ENCODE measurements at places on chromosomes 6 and 20.

- no peak for DNase-seq
These were observed 219.0 kb upstream of the JARID2 start for GRCh38 chr6:15026832-15027231.

GRCh38 chr6:135458051-135458450 is 39.5 kb downstream of the AHI1 start:
- DNase-seq: peak; percentile 39

DNA sequence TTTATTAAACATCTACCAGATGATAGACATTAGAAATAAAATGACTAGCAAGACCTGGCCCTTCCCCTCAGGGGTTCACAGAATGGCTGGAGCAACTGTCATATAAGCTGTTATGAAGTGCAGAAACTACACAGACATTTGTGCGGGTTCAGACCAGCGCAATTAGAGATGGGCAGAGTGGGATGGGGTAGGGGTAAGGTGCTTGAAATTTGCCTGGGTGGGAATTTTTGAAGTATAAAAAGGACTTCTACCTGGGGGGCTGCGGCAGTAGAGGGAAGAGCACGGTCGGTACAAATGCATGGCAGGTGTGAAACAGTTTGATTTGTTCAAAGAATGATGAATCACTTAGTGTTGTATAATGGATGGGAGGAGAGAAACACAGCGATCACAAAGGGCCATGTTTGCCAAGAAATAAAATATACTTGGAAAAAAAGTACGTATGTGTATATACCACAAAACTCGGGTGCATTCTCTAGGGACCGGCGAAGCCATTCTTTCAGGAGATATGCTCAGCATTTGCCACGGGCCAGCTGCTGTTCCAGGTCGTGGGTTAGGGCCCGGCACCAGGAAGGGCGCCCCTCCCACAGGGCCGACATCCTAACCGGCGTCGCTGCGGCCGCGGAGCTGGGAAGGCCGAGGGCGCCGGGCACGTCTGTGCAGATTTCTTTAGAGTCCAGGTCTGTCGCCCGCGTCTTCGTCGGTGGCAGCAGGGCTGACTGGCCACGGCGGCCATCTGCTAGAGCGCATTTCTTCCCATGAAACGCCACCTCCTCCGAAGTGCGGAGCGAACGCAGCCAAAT is 809 bp upstream of the NOL7 start:
- DNase-seq: peak; percentile 30

GRCh38 chr20:59835057-59835447 is 98.4 kb downstream of the SYCP2 start:
- peak; percentile 1 for DNase-seq

- DNase-seq: no peak
These were observed 29.6 kb upstream of the CRIP3 start for GRCh38 chr6:43338243-43338642.

DNA sequence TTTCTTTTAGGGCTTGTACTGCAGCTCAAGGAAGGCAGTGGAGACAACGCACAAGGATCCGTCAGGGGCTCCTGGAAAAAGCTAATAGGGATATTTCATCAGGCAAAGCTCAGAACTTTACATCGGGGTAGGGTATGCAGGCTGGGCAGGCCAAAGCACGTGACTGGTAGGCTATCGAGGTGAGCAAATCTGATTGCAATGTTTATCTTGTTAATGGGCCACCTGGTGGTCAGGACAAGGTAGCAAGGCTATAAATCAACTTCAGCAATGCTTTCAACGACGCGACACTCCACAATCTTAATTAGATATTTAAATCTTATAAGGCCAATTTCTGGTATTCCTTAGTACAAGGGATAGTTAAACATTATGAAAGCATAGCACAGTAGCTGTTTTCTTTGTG is 1302.8 kb upstream of the EYS start:
- no peak for DNase-seq

DNA sequence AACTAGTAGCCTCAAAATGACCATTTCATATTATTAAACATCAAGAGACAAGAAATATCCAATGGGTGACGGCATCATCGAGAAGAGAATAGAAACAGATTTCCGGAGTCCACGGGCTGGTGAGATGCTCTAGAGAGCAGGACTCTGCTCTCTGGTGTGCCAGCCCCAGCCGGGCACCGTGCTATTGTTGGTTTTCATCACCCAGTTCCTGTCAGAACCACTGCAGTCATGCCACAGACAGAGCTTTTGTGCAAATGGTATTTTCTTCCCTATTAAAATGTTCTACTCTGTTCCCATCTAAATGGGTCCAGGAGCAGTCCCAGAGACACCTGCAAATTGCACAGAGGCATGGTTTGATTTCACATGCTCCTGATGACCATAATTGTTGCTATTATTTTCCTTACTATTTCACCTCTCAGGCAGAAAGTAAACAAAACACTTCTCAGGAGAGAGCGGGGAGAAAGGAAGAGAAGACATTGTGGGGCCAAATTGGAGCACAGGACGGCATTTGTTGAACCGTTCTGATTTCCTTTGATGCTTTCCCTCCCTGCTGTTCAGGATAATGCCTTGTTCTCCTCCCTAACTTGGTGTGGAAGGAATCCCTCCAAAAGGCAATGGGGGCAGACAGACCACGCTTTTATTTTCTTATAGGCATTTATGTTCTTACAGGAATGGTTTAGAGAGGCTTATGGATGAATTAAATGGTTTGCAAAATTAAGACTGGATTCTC is 11.4 kb upstream of the RAMACL start:
- no peak for DNase-seq

DNA sequence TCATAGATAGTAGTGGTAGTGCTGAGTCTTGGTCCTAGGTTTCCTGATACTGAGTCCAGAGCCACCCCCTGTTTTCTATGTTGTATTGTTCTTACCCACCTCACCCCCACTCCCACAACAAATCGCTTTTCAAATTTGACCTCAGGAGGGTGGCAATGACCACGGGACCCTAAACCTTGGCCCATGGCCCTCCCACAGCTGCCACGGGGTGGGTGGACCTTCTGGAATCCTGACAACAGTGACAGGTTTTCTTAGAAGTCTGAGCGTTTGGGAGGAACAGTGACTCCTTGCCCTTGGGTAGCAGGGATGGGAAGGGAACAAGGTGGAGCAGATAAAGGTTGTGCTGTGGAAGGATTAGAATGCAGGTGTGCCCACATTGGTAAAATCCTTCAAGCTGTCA is 36.9 kb downstream of the TGM3 start:
- no peak for DNase-seq

- no peak for DNase-seq
These were observed 34.2 kb downstream of the PROKR2 start for GRCh38 chr20:5282561-5282960.

DNA sequence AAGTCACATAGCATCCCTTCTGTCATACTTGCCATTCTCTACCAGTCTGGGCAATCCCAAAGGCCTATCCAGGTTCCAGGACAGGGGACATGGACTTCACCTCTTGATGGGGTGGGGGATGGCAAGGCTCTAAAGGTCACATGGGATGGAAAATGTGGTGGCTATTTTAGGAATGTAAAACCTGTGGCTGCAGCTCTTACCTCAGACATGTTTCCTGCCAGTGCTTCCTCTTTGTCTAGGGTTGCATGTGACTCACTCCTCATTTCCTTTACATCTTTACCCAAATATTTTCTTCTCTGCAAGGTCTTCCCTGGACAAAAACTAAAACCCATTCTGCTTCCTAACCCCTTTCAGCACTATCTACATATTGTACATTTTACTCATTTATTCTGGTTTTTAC is 135.7 kb downstream of the BTBD3 start:
- DNase-seq: peak; percentile 63

DNA sequence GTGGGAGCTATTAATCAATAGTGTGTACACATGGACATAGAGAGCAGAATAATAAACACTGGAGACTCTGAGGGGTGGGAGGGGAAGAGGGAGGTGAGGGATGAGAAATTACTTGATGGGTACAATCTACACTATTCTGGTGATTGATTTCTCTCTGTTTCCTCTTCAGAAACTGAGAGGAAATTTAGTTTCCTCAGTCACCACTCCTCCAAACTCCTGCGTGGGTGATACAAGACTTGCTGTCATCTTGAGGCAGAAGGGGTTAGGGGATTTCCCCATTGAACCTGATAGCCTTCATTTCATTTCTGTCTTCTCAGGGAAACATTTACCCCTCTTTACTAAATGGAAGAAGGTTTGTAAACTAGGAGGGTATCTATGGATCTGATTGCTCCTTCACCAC is 84.3 kb upstream of the ESR1 start:
- DNase-seq: no peak

DNA sequence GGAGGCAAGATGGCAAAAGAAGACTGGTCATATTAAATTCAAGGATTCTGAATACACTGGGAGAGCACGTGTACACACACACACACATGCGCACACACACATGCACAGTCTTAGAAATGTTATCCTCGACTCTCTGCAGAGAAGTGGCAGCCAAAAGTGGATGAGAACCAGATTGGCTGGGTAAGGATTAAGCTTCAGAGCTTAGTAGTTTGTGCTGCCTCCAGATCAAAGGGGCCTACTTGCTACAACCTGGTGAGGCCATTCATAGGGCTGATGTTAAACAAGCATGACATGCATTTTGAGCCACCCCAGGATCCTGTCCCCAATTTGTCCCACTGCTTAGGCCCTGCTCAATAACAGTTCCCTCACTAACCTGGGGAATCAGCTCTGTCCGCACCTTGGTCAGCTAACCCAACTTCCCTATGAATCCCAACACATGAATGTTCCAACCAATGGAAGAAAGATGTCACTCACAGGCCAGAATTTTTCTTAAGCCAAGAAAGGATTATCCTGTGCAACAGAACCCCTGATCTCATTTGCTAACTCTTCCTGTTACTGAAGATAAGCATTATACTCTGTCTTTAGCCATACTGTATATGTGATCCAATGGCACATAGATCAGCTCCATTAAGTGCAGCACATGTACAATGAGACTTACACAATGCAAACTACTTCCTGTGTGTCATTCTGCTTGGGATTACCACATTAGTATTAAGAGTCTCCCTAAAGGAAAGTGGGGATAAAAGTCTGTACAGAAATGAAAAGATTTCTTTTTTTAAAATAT is 31.0 kb downstream of the TOMM6 start:
- no peak for DNase-seq

DNA sequence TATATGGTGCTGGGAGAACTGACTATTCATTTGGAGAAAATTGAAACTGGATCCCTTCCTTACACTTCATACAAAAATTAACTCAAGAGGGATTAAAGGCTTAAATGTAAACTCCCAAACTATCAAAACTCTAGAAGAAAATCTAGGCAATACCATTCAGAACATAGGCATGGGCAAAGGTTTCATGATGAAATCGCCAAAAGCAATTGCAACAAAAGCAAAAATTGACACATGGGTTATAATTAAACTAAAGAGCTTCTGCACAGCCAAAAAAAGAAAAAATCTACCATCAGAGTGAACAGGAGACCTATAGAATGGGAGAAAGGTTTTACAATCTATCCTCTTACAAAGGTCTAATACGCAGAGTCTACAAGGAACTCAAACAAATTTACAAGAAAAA is 851.3 kb upstream of the MAN1A1 start:
- no peak for DNase-seq

DNA sequence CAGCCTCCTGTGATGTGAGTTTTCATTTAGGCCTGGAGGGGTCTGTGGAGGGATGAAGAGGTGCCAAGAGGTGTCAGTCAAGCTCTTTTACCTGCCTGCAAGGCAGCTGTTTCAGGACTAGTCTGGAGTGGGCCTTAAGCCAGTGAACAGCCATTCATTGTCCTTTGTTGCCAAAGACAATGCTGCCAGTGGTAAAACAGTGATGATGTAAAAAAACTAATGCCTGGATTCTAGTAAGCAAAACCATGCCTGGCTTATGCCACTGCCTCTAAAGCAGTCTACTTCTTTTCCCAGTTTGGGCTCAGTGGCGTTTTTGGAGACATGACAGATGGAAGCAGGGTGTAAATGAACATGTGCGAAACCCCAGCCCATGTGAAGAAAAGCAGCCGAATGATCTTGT is 93.5 kb upstream of the KCNK16 start:
- peak; percentile 15 for DNase-seq

DNA sequence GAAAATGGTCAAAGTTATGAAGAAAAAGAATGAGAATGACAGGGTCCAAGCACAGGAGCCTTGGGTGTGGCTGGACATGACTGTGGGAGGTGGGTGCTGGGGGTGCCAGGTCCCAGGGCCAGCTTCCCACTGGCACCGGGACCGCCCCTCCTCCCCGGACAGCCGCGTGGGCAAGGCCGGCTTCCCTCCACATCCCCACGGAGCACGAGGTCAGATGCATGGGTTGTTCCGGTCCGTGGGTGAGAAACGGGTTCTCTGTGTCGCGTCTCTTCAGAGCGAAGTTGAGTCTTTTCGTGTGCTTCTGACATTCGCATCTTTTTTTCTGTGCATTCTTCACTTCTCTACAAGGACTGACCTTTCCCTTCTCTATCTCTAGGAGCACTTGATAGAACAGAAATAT is 30.1 kb downstream of the KIF25 start:
- no peak for DNase-seq

DNA sequence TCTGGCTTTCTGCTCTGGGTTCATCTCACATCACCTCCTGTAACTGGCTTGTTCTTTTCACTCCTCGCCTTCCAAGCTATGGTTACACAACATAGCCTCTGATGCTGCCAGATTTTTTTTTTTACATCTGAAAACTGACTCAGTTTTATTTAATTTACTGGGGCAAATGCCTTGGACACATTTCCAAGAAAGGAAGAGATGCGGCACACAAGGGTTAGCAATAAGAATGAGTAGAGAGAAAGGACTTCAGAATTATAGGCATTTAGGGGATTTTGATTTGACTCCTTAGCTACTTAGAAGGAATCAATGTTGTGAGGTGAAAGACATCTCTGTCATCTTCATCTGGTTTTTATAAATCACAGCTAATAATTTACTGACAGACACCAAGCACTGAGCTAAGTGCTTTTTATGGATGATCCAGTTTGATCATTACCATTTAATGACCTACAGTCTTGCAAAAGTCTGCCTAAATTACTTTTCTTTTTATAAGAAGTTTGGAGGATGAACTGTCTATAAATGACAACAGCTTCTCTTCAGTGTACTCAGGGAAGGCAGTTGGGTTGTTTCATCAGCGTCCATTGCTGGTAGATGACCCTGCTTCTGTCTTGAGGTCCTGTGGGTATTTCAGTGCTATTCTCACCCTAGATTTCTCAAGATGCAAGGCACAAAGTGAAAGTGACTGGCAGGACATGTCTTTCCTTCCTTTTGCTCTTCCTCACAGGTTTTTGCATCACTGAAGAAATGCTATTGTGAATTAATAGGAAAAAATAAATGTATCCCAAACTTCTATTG is 31.1 kb downstream of the LAMA4 start:
- DNase-seq: peak; percentile 93

GRCh38 chr6:138545621-138545980 is 46.3 kb upstream of the NHSL1 start:
- no peak for DNase-seq

DNA sequence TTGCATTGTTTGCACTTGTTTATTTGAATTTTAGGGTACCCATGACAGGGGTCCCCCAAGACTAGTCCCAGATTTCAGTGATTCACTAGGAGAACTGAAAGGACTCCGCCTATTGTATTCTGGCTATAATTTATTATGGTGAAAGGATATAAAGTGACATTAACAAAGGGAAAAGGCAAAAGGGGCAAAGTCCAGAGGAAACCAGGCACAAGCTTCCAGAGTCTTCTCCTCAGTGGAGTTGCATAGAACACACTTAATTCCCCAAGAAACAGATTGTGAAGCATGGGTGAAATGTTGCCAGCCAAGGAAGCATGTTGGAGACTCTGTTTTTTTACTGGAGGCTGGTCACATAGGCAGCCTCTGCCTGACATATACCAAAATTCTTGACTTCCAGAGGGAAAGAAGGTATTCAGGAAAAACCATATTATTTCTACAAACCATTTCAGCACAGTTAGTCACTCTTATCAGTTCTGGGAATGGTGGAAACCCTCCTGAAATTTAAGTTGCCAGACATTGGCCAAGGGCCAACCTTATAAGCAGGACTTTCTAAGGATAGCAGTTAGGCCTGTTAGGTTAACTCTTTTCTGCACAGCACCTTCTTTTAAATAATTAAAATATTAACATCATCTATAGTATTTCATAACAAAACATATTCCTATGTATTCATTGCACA is 71.8 kb downstream of the FIG4 start:
- DNase-seq: no peak
